Right renal cortex interstitium (tissue), 3 donors: ENCODE measurements at places on chromosomes 5 and 9.

- DNase-seq = no peak
Measured at GRCh38 chr5:112689155-112689909, 48.4 kb upstream of the APC start.

- no peak for DNase-seq
Measured at GRCh38 chr5:67538855-67539506, 342.4 kb upstream of the CD180 start.

DNA sequence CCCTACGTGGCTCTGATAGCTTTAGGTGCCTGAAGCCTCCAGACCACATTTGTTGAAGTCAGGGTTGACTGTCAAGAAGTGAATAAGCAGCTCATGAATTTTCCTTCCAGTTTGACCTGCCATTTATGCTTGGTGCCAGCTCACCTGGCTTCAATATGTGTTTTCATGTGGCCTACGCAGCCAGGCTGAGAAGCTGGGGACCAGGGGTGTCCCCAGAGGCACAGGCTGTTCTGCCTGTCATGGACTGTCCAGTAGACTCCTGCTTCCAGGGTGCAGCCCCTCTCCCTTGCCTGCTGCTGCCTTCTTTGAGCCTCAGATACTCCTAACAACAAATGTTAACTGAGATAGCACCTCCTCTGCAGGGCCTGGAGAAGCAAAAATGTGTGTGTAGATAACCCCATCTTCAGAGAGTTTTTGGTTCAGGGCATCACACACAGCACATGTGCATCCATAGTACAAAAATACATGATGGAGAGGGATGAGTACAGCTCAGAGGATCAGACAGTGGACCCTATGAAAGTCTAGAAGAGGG lies 5.8 kb downstream of the TNFAIP8 start:
- DNase-seq = no peak

DNA sequence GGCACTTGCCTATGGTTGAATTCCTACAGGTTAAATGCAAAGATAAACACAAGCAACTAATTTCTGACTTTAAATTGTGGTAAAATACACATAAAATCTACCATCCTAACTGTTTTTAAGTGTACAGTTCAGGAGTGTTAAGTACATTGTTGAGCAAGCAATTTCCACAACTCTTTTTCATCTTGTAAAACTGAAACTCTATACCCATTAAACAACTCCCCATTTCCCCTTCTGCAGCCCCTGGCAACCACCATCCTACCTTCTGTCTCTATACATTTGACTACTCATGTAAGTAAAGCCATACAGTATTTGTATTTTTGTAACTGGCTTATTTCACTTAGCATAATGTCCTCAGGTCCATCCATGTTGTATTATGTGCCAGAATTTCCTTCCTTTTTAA lies 38.5 kb upstream of the STX17 start:
- no peak for DNase-seq

DNA sequence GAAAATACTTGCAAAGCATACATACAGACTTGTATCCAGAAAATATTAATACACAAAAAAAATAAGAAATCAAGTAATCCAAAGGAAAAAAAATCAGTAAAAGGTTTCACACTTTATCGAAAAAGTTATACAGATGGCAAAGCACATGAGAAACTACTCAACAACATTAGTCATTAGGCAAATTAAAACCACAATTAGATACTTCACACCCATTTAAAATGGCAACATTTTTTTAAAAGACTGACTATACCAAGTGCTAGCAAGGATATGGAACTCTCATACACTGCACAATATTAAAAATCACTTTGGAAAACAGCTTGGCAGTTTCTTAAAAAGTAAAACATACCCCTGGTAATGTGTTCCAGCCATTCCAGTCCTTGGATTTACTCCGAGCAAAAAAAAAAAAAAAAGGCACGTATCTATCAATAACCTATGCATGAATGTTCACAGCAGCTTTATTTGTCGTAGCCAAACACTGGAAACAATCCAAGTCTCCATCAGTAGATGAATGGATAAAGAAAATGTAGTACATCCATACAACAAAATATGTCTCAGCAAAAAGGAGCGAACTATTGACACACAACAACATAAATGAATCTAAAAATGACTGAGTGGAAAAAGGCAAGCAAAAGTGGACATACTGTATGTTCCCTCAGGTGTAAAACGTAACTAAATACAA lies 66.0 kb downstream of the GNAQ start:
- no peak for DNase-seq

DNA sequence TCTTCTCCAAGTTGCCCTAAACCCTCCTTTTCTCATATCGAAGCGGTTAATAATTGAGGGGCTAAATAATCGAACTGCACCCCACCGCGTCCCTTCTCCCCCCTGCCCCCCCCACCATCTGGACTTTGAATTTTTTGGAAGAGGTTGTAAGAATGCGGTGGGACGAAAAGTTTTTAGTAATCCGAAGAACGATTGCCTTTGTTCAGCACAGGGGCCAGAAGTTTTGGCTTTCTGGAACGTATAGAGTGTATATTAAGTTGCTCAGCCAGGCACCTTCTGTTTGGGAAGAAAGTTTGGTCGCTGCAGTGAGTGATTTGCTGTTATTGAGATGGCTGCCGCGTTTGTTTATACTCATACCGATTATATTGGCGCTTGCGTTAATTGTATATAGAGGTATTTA lies 518 bp downstream of the ERBIN start:
- DNase-seq = no peak

DNA sequence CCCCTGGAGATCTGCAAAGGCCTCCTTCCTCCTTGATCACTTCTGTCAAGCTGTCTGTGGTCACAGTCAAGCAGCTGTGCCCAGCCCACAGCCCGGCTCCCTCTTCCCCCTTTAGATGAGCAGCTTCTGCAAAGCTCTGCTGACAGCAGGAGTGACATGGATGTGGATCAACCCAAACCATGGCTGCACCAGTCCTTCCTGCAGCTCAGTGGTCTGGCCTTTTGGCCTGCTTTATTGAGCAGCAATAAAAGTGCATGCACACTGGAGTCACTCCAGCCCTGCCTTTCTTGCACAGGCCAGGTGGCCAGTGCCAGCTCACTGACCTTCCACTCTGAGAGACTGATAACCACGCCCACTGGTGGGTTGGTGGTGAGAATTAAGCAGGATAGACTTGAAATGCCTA lies 91.3 kb upstream of the OTULINL start:
- DNase-seq = no peak

DNA sequence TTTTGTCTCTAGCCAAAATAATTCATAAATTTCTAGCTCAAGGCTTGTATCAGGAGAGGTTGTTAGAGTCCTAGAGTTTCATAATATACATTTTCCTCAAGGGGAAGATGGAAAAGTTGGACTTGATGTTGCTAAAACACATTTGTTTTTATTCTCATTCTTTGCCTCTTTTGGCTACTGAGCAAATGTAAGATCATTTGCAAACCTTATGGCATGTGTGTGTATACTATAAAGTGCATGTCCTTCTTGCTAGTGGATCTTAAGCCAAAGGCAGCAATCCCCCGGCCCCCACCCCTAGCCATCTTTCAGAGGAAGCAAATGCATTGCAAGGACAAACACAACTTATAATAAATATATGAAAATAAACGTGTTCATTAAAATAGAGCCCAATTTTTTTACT lies 43.0 kb downstream of the ADAMTSL1 start:
- no peak for DNase-seq
